ENCODE measurements at places on chromosomes 5 and 9.
A peak's percentile ranks its signal among the peaks of the same experiment; 100 is the strongest.

- no peak for DNase-seq
These were observed 80.0 kb upstream of the ZSWIM6 start for GRCh38 chr5:61251874-61252642.

- no peak for DNase-seq
These were observed 610.5 kb downstream of the IRX1 start for GRCh38 chr5:4206127-4206526.

GRCh38 chr9:133538851-133539833, 4.6 kb downstream of the ADAMTSL2 start:
- no peak for DNase-seq

GRCh38 chr9:129380961-129381401, 202.9 kb upstream of the IER5L start:
- DNase-seq = no peak

GRCh38 chr9:92973700-92974099, 26.4 kb downstream of the FGD3 start:
- no peak for DNase-seq

DNA sequence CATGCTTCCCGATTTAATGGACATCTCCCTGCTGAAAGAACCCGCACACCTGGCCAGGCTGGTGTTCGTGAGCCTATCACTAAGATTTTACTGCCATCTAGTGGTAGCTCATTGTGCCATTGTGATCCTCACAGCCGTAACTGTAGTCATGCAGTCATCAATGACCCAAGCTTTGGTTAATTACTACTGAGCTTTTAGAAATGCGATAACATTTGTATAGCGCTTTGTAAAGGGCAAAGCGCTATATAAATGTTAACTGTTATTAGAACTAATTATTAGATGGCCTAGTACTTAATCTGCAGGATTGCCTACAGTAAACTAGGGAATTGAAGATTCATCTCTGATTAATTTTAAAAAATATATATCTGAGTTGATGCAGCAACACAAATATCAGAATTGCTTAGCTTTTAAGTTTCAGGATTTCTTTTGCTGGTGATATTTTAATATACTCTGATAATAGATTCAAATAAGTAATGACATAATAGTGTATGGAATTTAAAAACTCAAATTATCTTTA, 90.2 kb downstream of the HACD4 start:
- peak; percentile 53 for DNase-seq

DNA sequence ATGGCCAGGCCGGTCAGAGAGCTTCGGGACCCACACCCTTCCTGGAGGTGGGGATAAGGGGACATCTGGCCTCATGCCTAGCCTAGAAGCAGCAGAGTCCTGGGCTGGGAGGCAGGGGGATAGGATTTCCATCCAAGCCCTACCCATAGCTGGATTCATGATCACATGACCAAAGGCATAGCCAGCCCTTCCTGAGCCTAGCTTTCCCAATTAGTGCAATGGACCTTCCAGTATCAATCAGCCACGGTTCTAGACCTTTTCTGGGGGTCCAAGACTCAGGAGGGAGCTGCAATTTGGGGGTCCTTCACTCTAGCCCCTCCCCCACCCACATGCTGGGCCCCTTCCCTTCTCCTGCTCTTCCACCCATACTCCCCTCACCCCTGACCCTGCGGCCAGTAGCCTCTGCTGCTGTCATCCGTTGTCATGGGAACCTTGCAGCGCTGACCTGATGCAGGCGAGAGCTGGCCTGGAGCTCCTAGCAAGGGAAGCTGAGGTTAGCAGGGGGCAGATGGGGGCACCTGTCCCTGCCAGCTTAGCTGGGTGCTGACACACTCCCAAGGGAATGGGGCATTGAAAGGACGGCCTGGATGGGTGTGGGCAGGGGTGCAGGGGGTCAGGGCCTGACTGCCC, 44.6 kb downstream of the CXXC5 start:
- no peak for DNase-seq

DNA sequence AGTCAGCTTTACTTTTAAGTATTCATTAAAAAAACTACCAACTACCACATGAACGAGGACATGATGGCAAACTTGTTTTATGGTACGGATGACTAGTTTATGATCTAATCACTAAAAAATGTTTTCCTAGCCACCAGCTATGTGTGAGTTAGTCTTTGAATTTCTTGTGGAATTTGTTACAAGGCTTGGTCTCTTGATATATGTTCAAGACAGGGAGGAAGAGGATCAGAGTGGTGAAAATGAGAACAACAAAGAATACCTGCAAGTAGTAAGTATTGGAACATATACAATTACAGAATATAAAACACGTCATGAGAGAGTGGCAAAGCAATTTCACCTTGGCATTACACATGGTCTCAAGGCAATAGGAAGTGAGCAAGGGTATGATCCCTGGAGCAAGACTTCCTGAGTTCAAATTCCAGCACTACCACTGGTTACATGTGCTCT, 548.6 kb upstream of the TLE4 start:
- DNase-seq = no peak

- DNase-seq = no peak
These were observed 119.2 kb downstream of the DAB2IP start for GRCh38 chr9:121770415-121771273.

DNA sequence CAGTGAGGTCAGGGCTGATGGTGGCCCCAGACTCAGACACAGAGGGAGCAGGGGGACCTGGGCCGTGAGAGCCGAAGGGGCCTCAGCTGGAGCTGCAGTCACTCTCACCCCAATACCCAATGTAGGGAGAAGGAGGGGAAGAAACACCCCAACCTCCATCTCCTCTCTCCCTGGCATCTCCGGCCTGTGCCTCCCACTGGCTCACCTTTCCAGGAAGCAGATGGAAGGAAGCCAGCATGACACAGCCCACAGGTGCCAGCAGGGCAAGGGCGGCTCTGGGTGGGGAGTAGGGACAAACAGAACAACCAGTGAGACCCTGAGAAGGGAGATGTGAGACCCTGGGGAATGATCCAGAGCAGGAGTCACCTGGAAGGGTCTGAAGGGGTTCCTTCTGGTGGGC, 3.0 kb upstream of the CRB2 start:
- DNase-seq = no peak

GRCh38 chr5:139752506-139753473, 42.8 kb upstream of the PSD2 start:
- no peak for DNase-seq

DNA sequence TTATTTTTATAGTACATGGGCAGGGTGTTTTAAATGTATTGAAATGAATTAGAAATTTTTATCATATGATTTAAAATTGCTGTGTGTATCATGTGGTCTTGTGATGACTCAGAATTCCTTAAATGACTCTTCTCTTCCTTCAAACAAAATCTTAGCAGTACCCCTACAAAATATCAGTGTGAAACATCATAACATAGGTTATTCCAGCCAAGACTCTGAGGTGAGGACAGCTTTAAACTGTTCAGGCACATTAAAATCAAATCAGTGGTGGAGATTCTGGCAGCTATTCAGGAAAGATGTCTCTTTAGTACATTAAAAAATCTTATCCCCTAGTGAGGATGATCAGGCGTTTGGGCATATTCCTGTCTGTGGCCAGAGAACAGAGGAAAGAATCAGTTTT, 174.0 kb downstream of the MAN2A1 start:
- DNase-seq = peak; percentile 37

DNA sequence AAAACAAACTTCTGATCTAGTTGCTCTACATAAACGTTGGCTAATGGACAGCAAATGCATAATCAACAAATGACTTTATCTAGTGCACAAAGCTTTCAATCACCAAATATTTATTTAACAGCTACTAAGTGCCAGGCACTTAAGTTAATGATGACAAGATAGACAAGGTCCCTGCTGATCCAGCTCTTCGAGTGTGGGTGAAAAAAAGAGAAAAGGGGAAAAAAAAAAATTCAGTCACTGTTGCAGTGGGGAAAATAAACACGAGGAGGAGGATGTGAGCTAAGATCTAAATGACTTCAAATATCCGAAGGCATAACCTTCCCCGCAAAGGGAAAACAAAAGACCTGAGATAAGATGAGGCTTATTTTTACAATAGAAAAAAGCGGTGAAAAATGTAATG, 9.6 kb downstream of the PSIP1 start:
- no peak for DNase-seq

DNA sequence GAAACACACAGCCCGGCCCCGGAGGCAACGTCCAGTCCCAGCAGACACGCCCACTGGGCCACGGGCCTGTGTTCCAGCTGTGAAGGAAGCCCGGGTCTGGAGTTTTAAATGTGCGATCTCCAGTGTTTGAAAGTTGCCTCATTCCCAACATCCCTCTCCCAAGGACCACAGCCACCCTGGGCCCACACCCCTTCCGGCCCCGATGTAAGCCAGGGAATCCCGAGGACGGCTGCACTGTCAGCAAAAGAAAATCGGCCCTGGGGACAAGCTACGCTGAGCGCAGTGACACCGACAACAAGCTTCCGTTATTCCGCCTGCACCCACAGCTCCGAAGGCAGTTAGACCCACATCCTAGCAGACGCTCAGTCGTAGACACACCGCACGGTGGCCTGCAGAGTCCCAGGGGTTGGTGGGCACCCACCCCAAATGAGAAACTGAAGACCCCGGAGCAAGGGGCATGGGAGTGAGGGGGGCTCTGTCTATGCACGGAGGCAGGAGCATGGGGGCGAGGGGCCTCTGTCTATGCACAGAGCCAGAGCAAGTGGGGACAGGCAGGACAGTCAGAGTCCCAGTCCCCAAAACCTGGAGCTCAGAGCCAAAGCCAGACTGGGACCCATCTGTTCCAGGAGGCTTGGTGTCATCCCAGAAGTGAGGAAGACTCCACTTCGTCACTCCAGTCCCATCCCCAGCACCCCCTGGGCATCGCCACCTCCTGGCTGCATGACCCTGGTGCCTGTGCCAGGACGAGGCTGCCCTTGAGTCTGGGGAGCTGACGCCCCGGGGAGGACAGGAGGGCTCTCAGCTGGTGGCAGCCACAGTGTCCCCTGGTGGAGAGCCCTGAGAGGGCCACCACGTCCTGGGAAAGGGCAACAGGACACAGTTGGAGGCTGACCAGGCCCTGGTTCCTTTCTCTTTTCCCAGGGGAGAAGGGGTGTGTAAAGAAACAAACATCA, 23.4 kb downstream of the GLT6D1 start:
- no peak for DNase-seq

- no peak for DNase-seq
These were observed 7.8 kb downstream of the DNAJB5 start for GRCh38 chr9:34997379-34997781.

- DNase-seq = no peak
These were observed 201.4 kb downstream of the ADAMTSL1 start for GRCh38 chr9:18675332-18675731.

DNA sequence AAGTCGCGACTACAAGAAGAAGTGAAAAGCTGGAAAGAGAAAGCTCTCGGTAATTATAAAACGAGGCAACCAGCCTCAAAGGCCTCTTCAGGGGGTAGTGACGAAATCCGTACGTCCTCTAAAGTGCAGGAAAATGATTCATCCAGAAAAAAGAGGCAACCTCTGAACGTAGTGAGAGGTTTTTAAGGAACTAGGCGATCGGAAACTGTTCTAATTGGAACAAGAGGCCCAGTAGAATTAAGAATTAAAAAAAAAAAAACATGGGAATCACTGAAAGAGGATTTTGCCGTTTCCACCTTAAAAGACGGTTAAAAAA, 1.0 kb downstream of the CSNK1A1 start:
- DNase-seq = no peak

DNA sequence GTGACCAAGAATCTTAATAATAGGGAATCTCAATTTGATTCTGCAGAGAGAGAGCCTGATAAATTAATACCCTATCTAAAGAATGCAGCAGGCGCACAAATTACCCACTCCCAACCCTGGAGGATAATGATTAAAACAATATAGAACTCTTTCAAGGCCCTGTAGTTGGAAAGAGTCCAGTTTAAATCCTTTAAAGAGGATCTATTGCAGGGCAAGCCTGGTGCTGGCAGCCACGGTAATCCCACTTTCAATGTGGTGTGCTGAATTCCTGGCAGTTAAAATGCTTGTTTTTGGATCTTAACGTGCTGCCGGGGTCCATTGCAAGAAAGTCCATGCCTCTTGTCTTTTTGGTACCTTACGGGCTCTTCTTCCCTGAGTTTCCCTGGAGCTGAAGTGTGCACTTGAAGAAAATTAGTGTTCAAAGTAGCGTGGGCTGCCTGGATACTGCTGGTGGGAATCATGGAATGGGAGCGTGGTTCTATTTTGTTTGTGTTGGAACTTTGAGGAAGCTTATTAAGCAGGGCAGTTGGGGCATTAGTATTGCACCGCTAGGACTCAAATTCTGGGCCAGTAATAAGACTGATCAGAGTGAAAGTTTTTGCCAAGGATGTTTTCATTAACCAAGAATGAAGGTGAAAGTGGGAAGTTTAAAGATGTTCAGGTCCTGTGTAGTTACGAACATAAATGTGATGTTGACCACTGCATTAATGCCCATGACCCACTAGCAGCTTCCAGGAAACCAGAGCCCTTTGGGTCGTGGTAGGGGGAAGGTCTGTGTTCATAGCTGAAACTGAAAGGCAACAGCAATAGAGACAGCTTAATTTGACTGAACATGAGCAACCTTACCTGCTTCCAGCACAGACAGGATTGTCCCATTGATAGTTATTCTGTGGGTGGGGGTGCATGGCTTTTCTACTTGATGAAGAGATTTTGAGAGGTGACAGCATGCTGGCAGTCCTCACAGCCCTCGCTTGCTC, 20.8 kb downstream of the MARCHF6 start:
- no peak for DNase-seq

DNA sequence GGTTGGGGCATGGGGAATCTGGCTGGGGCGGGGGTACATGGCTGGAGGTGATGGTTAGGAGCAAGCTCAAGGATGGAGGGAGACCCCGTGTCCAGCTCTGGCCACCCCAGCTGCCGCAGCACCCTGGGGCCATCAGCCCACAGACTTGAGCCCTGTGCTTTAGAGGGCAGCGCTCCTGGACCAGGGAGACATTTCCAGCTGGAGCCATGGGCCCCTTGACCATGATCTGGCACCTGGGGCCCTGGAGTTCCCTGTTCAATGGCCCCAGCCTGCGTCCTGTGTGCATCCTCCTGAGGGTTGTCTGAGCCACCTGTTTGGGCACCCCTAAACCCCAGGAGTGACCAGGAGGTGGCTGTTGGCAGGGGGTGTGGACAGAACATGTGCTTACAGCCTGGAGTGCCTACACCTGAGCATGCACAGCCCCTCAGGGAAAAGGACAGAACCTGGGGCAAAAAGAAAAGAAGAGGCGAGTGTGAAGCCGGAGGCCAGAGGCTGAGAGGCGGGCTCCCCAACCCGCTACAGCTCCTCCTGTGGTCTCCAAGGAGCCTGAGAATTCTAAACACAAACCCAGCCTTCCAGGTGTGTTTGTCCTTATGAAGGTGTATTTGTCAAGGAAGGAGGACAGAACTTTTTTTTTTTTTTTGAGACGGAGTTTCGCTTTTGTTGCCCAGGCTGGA, 126.7 kb downstream of the C9orf50 start:
- DNase-seq = no peak

DNA sequence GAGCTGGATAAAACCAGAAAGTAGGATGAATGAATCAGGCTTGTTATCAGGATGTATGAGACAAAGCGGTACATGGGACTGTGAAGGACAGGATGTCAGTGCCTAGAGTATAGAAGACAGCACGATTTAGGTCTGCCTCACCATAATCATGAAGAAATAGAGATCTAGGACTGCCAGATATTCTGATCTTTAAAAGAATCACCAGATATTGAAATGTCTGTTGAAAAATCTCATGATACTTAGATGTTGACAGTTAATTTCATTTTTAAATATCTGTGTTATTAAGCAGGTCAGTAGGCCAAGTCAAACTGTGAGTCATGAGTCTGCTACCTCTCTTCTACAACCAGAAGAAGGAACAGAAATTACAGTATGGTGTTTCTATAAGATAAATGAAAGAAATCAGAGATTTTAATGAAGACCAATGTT, 65.0 kb downstream of the ST8SIA4 start:
- no peak for DNase-seq

All from NCI-H446 treated with DMSO at 0.1 percent for 48 hours (cell line).